ENCODE measurements at places on chromosomes 7 and 10.

DNA sequence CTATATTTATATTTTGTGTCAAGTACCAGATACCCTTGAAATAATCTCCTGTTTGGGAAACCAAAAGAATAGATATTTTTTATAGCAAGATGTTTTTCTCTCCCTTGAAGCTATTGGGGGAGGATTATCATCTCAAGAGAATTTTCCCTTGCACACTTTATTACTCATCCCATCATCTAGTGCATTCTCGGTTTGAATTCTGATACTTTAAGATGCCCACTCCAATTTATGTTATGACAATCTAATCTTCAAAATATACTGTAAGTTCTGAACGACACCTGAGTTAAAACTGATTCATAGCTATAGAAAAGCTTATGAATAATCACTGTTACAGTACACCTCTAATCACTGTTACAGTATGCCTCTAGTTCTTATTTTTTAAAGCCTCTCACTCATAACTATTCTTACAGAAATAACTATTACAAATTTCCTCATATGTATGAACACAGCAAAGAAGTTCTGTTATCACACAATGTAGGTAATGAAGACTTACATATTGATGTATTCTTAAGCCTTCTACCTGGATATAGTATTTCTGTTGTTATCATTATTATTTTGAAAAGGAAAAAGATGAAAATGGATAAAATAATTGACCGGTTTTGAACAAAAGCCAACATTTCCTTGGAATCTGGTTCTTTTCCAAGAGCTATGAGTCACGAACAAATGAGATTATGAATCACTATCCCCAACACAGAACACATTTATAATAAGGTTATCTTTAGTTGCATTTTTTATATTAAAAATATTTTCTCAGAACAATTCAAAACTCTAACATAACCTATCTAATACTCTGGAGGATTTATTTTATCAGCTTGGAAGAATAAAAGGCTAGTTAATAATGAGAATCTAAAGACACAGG, 72.3 kb upstream of the FAM13C start:
- DNase-seq, result no peak

DNA sequence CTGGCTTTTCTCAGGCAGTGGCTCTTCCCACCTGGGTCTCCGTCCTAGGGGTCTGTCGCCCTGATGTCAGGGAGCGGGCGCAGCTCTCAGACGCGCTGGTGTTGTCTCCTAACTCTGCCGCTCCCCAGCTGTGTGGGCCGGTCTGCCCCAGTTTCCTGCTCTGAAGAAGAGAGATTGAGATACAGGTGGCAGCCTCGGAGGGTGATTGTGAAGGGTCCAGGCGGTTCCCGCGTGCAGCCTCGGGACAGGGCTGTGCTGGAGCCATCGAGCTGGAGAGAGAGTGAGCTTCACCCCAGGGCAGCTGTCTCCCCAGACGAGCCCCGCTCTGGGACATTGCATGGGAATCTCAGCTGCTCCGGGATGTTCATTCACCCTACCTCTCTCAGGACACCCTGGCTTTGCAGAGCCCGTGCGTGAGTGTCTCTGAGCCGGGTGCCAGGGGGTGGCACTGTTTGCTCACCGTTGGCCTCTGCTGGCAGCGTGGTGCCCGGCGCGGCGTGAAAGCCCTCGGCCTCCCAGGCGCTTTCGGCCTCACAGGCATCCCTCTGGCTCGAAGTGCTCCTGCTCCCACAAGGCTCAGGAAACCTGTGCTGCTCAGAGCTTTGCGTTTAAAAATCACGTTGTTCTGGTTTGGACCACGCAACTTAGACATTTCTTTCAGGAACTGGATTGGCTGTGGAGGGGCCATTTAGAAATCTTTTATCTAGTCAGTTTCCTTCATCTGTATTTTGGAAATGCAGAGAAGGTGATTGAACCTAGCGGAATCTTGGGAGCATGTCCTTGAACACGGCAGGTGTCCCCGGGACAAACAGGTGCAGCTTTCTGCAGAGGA, 33.8 kb upstream of the ZFAND2A start:
- DNase-seq, result peak; percentile 43

- DNase-seq, result peak; percentile 11
These were observed 163.7 kb downstream of the SEMA3D start for GRCh38 chr7:85023066-85023712.

DNA sequence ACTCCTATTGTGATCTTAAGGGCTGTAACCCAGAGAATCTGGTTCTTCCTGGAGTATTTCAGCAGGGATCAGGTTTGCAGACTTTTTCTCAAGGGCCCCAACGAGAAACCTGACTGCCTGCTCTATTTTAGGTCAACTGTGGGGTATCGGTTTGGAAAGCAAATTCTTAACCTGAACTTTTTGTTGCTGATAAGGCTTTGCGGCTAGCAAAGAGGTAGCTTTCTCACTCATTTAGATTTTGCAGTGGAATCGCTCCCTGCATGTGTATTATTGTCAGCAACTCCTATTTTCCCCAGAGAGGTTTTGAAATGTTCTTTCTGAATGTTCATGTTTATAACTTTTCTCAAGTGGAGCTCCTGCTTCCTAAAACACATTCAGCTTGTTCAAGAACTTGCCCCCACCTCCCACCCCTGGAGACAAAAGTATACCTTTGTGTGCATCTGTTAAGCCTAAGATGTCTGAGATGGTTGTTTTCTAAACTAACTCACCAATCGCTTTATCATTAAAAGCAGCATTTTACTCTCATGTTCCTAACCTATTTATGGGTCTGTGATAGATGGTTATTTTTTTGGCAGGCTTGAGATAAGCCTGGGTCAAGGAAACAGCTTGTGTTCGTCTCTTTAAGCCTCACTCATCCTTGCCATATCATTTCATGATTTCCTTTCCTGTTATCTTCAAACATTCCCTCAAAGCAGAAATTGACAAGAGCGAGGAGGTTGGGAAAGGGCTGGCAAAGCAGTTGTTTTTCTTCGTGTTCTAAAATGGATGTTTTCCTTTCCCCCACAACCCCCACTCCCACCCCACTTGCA, 129.8 kb downstream of the BAMBI start:
- no peak for DNase-seq

DNA sequence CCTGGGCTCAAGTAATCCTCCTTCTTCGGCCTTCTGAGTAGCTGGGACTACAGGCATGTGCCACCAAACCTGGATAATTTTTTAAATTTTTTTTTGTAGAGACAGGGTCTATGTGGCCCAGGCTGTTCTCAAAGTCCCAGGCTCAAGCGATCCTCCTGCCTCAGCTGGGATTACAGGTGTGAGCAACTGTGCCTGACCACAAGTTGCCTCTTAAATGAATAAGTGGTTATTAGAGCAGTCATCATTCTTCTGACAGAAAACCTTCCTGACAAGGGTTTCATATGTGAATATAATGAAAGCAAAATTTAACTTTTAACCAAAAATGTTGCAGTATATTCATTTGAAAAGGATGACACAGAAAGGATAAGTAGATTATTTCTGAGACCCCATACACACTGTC, 532.5 kb downstream of the GRM8 start:
- no peak for DNase-seq

DNA sequence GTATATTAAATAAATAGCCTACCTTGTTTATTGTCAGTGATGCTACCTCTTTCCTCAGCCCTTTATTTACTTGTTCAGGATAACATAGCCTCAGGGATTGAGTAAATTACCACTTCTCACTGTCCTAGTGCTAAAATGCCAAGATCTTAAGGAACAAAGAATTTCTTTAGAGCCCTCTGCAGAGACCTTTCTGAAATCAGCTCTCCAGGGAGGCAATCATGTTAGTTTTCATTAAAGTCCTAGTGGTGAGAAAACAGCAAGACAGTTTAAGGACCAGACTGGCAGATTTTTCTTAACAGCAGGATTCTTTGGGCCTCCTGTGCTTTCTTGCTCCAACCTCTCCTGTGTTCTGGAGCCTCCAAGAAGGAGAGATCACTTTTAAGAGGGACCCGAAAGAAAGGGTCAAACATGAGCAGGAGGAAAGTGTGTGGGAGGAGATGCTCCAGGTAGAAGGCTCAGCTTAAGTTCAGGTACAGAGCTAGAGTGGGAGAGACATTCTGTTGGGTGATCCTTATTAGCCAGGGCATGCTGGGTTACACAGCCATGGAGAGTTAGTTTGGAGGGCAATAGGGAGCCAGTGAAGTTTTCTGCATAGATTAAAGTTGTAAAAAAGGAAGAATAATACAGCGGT, 1.2 kb upstream of the PLCE1 start:
- DNase-seq, result no peak

DNA sequence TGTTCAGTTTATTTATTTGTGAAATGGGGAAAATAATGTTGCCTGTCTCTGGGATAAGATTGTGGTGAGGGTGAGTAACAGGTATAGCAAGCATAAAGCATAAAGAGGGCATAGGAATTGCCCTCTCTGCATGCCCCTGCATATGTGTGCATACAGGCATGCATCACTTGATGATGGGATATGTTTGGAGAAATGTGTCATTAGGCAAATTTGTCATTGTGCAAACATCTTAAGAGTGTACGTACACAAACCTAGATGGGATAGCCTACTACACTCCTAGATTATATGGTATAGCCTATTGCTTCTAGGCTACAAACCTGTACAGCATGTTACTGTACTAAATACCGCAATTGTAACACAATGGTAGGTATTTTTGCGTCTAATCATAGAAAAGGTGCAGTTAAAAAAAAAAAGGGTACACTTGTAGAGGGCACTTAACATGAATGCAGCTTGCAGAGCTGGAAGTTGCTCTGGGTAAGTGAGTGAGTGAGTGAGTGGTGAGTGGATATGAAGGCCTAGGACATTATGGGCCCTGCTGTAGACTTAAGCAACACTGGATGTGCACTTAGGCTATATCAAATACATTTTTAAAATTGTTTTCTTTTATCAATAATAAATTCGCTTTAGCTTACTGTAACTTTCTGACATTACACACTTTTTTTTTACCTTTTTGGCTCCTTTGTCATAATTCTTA, 386.5 kb upstream of the ANKRD30A start:
- DNase-seq, result no peak

- no peak for DNase-seq
These were observed 900.3 kb upstream of the SORCS1 start for GRCh38 chr10:108064746-108065260.

- no peak for DNase-seq
These were observed 196.8 kb downstream of the XPNPEP1 start for GRCh38 chr10:109726473-109726872.

- no peak for DNase-seq
These were observed 66.5 kb downstream of the RBM20 start for GRCh38 chr10:110710621-110711020.

All from activated gamma-delta T cell treated with Interleukin-2 at 50 U/mL for 16 hours (primary cell).